ENCODE measurements at places on chromosomes 1 and 21.

GRCh38 chr1:230828421-230828820 is 39.9 kb downstream of the C1orf198 start:
- DNase-seq, result no peak

GRCh38 chr1:24872061-24872850 is 57.8 kb downstream of the RUNX3 start:
- DNase-seq, result no peak

GRCh38 chr1:18962121-18962721 is 5.7 kb upstream of the IFFO2 start:
- no peak for DNase-seq

- DNase-seq, result no peak
These were observed 147.1 kb downstream of the ADSS2 start for GRCh38 chr1:244304656-244305055.

DNA sequence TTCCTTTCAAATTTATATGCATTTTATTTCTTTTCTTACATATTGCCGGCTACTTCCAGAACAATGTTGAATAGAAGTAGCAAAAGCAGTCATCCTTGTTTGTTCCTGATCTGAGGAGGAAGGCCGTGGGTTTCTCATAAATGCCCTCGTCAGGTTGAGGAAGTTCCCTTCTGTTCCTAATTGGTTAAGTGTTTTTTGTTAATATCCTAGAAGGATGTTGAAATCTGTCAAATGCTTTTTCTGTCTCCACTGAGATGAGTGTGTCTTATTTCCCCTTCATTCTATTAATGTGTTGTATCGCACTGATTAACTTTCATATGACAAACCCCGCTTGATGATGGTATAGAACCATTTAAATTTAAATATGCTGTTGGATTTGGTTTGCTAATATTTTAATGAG is 15.4 kb downstream of the TTLL10 start:
- no peak for DNase-seq

DNA sequence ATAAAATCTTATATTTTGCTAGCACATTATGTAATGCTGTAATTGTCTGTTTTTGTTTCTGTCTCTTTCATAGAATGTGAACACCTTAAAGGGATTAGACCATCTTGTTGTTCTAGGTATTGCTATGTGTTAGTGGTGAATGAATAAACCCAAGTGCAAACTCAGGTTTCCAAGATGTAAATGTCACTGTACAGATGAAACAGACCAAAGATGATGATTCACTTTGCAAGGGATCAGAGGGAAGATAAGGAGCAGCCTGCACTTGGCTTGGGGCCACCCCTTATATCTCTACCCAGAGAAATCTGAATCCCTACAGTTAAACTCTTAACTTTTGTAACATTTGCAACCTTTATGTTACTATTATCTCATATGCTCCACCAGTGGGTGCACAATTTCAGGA is 25.4 kb downstream of the UROD start:
- DNase-seq, result no peak

GRCh38 chr1:61523229-61523628 is 201.7 kb downstream of the TM2D1 start:
- DNase-seq, result no peak

DNA sequence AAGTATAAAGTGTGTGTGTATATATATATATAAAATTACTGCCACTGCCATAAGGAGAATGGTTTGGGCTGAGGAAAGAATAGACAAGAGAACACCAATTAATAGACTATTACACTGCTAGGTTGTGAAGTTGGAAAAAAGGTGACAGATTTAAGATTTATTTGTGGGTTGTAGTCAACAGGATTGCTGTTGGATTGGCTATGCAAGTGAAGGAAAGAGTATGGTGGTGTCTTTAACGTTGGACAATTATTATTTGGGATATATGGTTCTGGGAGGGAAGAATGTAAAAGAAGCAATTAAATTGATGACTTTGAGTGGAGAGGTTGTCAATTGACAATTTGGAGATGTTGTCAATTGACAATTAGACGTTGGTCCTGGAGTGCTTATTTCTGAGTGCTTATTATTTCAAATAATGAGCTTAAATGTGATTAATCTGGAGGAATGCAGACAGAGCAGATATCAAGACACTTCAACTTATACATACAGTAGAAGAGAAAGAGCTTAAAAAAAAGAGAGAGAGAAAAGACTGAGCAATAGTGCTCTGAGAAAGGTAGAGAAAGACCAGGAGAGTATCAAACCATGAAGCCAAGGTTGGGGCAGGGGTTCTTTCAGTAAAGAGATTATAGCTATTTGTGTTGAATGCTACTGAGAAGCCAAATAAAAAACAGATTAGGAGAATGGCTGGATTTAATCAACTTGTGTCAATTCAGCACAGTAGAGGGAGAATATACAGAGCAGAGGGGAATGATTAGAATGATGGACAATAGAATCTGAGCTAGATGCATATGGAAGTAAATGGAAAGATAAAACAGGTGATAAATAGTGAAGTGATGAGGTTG is 9.7 kb downstream of the PTGS2 start:
- no peak for DNase-seq

DNA sequence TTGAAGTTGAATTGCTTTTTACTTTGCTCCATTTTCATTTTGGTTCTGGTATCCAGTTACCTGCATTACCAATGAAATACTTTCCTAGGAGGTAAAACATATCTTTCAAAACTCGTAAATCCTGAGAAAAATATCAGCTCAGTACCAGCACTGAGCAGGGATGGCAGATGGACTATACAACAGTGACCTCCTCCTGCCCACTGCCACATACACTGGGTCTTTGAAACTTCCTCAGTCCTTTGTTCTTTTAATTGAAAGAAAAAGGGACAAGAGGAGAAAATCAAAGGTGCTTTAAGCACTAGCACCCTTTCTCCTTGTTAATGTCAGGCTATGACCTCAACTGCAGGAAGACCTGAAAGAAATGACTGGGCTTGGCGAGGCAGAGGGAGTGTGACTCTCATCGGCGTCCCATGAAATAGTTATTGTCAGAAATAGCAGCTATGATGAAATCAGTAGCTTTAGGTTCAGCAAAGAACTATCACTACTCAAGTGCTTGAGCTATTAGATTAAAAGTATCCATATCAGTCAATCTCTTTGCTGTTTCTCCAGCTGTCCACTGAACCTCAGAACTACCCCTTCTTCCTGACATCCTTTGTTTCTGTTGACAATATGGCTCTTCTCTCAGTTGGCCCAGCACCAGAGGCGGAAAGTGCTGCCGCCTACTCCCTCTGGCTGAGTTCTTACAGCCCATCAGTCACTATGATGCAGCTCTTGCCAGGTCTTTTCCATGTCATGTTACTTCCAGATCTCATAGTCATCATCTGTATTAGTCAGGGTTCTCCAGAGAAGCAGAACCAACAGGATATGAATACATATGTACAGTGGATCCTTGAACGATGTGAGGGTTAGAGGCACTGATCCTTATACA is 207.0 kb upstream of the MAP1LC3C start:
- no peak for DNase-seq

GRCh38 chr21:40853956-40854688 is 7.2 kb upstream of the DSCAM start:
- no peak for DNase-seq

DNA sequence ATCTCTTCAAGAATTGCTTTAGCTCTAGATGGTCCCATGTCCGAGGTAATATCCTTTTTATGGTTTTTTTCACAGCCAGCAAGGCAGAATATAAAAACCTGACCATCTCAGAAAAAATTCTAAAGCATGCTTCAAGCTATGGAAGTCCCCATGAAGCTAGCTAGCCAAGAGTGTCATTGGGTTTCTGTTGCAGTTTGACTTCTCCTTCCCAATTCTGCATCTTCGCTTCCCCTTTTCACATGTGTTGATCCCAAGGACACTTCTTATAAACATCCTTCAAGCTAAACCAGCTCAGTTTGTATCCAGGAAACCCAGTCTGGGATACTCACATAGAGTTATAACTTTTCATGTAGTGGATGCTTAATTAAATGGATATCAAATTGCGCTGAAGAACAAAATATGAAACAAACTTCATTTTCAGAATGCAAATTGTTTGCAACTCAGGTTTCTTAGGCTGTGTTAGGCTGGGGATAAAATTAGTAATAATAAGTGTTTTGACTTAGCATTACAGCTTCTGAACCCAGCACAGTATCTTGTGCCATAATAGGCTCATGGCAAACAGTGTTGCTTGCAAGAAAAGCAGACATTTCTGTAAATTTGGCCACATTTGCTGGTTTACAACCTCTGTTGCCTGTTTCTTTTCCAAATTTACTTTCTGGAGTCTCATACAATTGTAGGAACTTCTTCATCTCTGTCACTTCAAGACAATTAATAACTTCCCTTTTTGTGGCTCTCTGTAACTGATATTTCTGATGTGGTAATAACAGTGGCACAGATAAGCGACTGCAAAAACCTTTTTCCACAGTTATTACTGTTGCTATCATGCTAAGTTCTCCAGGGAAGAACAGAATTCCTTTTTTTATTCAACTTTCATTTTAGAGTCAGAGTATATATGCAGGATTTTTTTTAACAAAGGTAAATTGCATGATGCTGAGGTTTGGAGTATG is 53.2 kb downstream of the NCAM2 start:
- no peak for DNase-seq

DNA sequence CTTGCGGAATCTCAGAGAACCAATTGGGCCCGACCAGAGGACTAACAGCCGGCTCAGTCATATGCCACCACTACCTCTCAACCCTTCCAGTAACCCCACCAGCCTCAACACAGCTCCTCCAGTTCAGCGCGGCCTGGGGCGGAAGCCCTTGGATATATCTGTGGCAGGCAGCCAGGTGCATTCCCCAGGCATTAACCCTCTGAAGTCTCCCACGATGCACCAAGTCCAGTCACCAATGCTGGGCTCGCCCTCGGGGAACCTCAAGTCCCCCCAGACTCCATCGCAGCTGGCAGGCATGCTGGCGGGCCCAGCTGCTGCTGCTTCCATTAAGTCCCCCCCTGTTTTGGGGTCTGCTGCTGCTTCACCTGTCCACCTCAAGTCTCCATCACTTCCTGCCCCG is 49.8 kb downstream of the ACP6 start:
- no peak for DNase-seq

DNA sequence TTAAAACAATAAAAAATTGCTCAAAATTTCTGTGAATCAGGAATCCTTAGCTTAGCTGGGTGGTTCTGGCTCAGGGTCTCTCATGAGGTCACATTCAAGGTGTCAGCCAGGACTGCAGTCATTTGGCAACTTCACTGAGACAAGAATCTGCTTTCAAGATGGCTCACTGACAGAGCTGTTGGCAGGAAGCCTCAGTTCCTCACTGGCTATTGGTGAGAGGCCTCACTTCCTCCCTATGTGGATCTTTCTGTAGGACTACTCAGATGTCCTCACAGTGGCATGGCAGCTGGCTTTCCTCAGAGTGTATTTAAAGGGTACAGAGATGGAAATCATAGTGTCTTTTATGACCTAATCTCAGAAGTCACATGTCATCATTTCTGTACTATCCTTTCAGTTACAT is 785.7 kb downstream of the ADGRL2 start:
- DNase-seq, result no peak

- no peak for DNase-seq
These were observed 41.0 kb downstream of the ATP2B4 start for GRCh38 chr1:203667616-203668015.

GRCh38 chr1:18201997-18202719 is 94.6 kb downstream of the IGSF21 start:
- no peak for DNase-seq

DNA sequence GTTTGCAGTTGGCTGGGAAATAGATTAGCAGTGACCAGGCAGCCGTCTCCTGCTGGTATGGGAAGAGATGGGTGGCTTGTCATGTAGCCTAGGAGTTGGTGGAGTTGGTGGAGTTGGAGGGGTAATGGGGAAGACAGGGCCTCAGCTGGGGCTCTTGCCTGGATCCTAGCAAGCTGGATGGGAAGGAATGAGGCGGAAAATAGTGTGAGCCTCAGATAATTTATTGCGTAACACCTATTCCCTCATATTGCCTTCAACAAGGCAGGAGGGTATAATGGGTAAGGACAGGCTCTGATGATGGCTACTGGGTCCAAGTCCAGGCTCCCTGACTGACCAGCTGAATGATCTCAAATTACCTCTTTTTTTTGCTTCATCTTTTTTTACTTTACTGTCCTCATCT is 12.6 kb downstream of the MAP7D1 start:
- no peak for DNase-seq

- peak; percentile 29 for DNase-seq
These were observed 164.6 kb upstream of the GJB5 start for GRCh38 chr1:34590211-34590623.

GRCh38 chr1:223751696-223752095 is 39.4 kb downstream of the CAPN2 start:
- DNase-seq, result no peak

GRCh38 chr21:27648560-27648959 is 681.7 kb upstream of the ADAMTS5 start:
- no peak for DNase-seq

- DNase-seq, result no peak
These were observed 36.1 kb upstream of the IVNS1ABP start for GRCh38 chr1:185353124-185353523.

DNA sequence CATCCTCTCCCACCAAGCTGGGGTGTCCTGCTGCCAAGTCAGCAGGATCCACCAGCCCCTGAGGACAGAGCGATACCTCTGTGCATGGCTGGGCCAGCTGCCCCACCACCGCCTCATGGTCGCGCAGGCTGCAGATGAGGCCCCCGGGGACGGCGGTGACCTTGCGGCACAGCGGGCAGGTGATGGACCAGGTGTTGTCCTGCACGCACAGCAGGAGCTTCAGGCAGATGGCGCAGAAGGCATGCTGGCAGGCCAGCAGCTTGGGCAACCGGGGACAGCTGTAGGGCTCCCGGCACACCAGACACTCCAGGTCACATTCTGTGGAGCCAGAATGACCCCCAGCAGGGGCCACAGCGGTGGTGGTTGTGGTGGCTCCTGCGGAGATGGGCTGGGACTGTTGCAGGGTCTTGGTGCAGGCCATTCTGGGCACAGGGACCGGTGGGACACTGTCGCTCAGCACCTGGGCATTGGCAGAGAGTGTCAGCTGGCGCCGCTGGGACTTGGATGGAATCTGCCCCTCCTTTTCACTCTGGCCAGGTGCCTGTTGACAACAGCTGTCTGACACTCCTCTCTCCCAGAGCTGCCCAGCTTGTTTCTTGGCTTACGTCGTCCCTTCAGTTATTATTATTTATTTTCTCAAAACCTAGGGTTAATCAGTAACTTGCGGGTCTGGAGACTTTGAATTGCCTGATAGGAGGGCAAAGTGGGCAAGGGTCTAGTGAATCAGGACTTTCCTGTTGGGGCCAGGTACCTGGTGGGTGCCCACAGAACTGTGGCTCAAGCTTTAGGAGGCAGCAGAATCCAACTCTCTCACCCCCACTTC is at the start of gene RNF186:
RNF186 (minus strand) TSS at position 603 of the 823 bp plus-strand sequence; CDS start at position 421, 182 bp downstream.
- DNase-seq, result no peak

DNA sequence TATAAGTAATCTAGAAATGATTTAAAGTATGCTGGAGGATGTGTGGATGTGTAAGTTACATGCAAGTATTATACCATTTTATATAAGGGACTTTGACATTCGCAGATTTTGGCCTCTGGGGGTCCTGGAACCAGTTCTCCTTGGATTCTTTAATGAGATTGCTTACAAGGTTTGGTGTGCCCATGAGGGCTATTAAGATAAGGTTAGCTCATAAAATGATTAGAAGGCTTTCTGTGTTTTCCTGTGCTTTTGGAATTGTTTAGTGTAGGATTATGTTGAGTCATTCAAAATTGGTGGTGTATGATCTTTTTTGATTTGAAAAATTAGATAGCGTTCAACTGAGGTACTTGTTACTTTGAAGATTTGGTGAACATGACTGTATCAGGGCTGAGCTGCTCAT is 5.6 kb downstream of the USP25 start:
- peak; percentile 30 for DNase-seq
